ENCODE measurements at places on chromosomes 2 and 18.

DNA sequence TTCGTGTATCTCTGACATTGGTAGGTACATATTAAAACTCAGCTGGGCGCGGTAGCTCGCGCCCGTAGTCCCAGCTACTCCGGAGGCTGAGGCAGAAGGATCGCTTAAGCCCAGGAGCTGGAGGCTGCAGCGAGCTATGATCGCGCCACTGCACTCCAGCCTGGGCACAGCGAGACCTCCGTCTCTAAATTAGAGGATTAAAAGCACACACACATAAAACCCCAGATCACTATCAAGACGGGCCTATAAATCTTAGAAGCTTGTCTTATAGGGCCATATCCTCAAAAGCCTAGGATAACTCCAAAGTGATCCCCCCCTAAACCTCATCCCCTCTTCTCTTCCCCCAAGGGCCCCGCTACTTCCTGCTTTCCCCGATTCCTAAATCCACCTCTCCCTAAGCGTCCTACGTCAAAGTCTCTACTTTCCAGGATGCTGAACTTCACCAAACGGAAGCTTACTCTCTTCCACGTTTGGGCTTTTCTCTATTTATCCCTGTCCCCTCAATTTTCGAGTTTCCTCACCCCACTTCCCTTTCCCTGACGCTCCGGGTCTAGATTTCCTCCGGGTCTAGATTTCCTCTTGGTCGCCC is 707 bp downstream of the KRCC1 start:
- DNase-seq: no peak

- no peak for DNase-seq
Measured at GRCh38 chr2:105261061-105261460, 19.5 kb downstream of the GPR45 start.

DNA sequence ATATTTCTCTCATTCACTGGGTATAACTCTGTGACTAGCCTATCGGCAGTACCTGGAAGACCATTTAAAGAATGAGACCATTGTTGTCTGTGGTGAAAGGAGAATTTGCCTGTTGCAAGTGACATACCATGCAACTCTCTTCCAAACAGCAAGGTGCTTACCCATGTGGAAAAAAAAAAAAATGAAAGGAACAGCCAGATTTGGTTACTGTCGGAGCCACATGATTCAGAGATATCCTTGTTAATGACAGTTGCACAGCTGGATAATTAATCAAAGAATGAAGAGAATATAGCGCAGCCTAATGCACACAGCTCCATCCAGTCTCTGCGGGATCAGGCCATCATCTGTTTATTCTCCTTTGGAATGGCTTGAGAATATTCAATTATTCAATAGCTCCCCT is 141.8 kb downstream of the HRH4 start:
- no peak for DNase-seq

DNA sequence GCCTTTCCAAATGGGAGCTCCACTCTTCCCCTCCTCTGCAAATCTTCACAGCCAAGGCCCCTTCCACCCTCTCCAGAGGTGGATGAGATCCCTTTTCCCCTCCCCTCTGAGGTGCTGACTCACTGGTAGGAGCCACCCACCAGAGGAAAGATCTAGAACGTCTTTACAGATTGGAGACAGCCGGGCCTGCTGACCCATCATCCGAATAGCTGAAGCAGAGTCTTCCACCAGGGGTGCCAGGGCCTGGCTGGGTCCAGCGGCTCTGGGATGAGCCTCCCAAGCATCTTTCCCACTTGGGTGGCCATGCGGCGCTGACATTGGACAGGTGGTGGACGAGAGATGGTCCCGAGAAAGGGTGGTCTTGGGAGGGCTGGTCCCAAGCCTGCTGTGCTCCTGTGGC is 9.0 kb downstream of the ERFE start:
- DNase-seq: no peak

DNA sequence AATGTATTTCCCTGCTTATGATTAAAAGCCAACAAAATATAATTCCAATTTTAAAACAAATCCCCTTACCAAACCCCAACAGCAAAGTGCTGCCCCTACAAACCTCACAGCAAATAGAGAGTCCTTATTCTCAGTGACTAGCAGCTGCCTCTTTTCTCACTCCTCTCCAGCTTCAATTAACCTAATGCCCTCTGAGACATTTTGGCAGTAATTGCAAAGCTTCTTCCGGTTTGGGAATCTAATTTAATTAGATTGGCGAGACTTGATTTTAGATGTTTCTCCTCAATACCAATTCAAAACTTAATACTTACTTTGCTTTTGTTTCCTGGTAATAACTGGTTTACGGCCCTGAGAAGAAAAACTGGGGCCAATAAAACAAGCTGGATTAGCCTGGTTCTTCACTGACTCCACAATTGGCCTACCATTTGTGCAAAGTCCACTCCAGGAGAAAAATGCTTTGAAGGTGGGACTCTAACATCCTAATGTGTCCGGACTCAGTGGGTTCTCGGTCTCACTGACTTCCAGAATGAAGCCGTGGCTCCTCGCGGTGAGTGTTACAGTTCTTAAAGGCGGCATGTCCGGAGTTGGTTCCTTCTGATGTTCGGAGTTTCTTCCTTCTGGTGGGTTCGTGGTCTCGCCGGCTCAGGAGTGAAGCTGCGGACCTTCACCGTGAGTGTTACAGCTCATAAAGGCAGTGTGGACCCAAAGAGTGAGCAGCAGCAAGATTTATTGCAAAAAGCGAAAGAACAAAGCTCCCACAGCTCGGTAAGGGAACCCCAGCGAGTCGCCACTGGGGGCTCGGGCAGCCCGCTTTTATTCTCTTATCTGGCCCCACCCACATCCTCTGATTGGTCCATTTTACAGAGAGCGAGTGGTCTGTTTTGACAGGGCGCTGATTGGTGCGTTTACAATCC is 52.8 kb downstream of the SLC35F5 start:
- DNase-seq: no peak

- DNase-seq: no peak
Measured at GRCh38 chr2:16649353-16650286, 16.0 kb downstream of the CYRIA start.

- DNase-seq: no peak
Measured at GRCh38 chr18:21960189-21960588, 209.2 kb upstream of the GATA6 start.

GRCh38 chr2:9001229-9001628 is 2.3 kb downstream of the MBOAT2 start:
- DNase-seq: no peak

- DNase-seq: no peak
Measured at GRCh38 chr2:129437725-129438124, 541.7 kb upstream of the RAB6C start.

DNA sequence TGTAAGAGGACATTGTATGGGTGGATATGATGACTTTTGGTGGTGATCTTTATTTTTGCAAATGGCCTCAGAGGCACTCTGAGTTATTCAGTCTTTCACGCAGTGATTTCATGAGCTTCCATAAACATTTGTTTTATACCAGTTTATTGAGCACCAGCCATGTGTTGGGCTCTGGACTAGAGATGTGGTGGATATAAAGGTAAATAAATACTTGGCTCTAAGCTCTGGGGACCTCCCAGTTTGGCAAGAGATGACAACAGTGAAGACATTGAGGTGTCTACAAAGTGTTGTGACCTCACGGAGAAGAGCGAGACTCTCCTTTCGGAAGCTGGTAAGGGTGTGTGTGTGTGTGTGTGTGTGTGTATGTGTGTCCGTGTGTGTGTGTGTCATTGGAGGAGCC is 146.4 kb downstream of the TANC1 start:
- DNase-seq: no peak

DNA sequence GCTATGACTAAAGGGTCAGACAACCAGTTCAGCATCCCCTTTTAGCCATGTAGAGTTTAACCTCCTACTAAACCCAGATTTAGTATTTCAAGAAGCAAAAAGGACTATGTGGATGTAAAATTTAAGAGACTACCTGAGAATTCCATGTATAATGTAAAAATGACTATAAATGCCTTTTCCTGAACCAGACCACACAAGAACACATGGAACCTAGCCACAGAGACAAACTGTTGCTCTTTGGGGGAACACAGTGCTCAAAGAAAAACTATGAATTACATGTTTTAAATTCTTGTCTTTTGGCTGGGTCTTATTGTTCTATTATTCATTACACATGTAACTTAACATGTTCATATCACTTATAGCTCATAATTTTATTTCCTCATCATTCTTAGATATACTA is 192.8 kb downstream of the DNER start:
- DNase-seq: no peak

DNA sequence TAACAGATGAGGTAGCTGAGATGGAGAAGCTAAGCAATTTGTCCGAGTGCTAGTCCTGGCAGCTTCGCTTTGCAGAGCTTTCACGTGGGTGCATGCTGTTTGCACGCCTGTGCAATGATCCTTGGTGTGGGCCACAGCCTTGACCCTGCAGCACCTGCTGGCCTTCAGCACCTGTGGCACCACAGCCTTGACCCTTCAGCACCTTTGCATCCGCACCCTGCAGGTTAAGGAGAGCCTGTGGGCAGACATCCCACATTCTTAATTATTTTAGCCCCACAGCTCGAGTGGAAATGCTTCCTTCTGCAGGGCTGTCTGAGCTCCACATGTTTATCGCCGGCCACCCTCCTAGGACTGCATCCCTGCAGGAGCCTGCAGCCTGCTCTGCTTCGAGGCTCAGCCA is 19.3 kb downstream of the NCK2 start:
- DNase-seq: no peak

GRCh38 chr18:63155169-63155852 is 164.3 kb downstream of the BCL2 start:
- DNase-seq: peak; percentile 88

GRCh38 chr2:219204425-219205164 is 2.0 kb upstream of the ZFAND2B start:
- DNase-seq: no peak

DNA sequence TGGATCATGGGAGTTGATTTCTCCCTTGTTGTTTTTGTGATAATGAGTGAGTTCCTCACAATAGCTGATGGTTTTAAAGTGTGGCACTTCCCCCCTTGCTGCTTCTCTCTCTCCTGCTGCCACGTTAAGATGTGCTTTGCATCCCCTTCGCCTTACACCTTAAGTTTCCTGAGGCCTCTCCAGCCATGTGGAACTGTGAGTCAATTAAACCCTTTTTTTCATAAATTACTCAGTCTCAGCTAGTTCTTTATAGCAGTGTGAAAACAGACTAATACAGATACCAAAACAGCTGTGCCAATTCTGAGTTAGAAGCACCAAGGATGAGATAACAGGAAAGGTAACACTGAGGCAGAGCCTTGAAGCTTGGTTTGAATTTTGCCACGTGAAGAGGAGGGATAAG is 44.7 kb downstream of the ITSN2 start:
- DNase-seq: no peak

- DNase-seq: no peak
Measured at GRCh38 chr2:27093430-27094352, 7.1 kb downstream of the KHK start.

GRCh38 chr2:193382583-193382982 is 1187.8 kb upstream of the TMEFF2 start:
- DNase-seq: no peak

GRCh38 chr18:56721491-56721890 is 70.3 kb downstream of the WDR7 start:
- DNase-seq: no peak

GRCh38 chr2:230881840-230882239 is 17.1 kb downstream of the ITM2C start:
- no peak for DNase-seq

GRCh38 chr2:226956659-226957058 is 120.8 kb downstream of the RHBDD1 start:
- DNase-seq: no peak

GRCh38 chr2:120898961-120899750 is 163.5 kb downstream of the GLI2 start:
- DNase-seq: peak; percentile 3

GRCh38 chr2:110977403-110977802 is 143.3 kb upstream of the BCL2L11 start:
- DNase-seq: no peak

DNA sequence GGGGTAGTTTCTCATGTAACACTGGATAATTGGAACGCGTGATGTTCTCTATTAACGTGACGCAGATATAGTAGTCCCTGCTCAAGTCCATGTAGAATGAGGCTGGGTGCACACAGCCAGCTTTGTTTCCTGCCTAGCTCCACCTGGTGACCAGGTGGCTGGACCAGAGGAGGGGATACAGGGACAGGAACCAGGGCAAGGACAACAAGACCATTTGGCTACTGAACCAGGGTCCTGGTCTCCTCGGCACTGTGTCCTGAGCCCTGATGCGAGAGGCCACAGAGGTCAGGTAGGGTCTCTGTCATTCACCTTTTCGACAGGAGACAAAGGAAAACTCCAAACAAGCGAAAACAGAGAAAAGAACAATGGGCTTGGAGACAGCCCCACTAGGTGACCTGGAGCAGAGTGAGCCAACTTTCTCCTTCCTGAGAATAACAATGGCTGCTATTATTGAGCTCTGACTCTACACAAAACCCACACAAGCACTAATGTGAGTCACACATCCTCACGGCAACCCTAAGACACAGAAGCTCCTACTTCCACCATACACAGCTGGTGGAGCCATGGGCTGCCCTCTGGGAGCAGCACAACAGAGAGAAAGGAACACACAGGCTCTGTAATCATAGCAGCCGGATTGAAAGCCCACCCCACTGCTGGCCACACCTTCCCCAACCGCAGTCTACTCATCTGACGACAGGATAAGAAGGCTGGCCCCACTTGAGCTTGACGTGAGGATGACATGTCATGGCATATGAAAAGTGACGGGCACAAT is 67.3 kb upstream of the TEX51 start:
- no peak for DNase-seq

- DNase-seq: no peak
Measured at GRCh38 chr2:236717729-236718128, 148.1 kb downstream of the ACKR3 start.

GRCh38 chr2:163626639-163627109 is 109.1 kb downstream of the FIGN start:
- DNase-seq: no peak

DNA sequence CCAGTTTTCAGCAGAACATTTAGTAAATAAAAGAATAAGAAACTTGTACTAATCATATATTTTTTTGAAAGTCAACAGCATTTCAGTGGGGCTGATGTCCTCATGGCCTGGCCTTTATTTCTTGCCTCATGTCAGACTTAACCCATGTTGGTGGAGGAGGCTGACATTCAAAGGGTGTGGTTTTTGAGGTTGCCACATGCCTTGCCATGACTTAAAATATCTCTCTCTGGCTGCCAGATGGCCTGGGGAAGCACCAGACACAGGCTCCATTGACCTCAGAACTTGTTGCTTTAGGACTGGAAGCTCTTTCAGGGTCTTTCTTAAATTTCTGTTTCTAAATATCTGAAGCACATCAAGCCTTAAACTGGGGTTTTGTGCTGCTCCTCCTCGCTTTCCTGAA is 32.5 kb upstream of the CD28 start:
- DNase-seq: no peak

Measured in NCI-H1092 (cell line).